Myometrial cell (primary cell): ENCODE measurements at places on chromosomes 16 and 17. TPM values are rescaled to one million over a fixed set of nuclear protein-coding genes. Genes with fewer than 3 reads are reported as not detected.

The CX3CL1 gene
- 0.35 and 8.4 TPM in 2 replicates for total RNA-seq

The PRPSAP2 gene
- total RNA-seq = 27.4 and 35.8 TPM in 2 replicates

The GJC1 gene
- 11.0 and 24.3 TPM in 2 replicates for total RNA-seq

The PIGS gene
- 57.8 and 64.9 TPM in 2 replicates for total RNA-seq

The KIF1C gene
- 49.3 and 54.8 TPM in 2 replicates for total RNA-seq

The MT4 gene
- total RNA-seq = not detected in 2 replicates

The IKZF3 gene
- not detected in 2 replicates for total RNA-seq

The HS3ST4 gene
- total RNA-seq = not detected in 2 replicates

The NPW gene
- 1.4 and 4.3 TPM in 2 replicates for total RNA-seq

The HOXB2 gene
- total RNA-seq = 16.7 and 20.8 TPM in 2 replicates

The CCL17 gene
- not detected in 2 replicates for total RNA-seq

The CCL11 gene
- not detected in 2 replicates for total RNA-seq

The APOBR gene
- not detected in 2 replicates for total RNA-seq

The RMI2 gene
- 15.6 and 21.4 TPM in 2 replicates for total RNA-seq

The OGFOD3 gene
- total RNA-seq = 26.8 and 34.7 TPM in 2 replicates

The MEOX1 gene
- not detected in 2 replicates for total RNA-seq

The CISD3 gene
- total RNA-seq = 10.6 and 21.6 TPM in 2 replicates

The CBFA2T3 gene
- total RNA-seq = not detected in 2 replicates

The STH gene
- not detected in 2 replicates for total RNA-seq

The KCTD11 gene
- 15.6 and 17.5 TPM in 2 replicates for total RNA-seq

The SLC16A3 gene
- 379 and 439 TPM in 2 replicates for total RNA-seq

The PFN1 gene
- 1,248 and 1,319 TPM in 2 replicates for total RNA-seq

The BCL6B gene
- 0.18 and 0.58 TPM in 2 replicates for total RNA-seq

The SULT1A2 gene
- 0.58 TPM in 1 of 2 replicates, not detected in the other for total RNA-seq

The UMOD gene
- total RNA-seq = not detected in 2 replicates

The PIRT gene
- total RNA-seq = not detected in 2 replicates

The GPRC5B gene
- total RNA-seq = 11.5 and 18.5 TPM in 2 replicates

The ITGAD gene
- not detected in 2 replicates for total RNA-seq

The TBC1D28 gene
- total RNA-seq = not detected in 2 replicates

The KRT17 gene
- 3.5 and 9.2 TPM in 2 replicates for total RNA-seq

The PRSS33 gene
- total RNA-seq = not detected in 2 replicates

The SLFN11 gene
- 65.2 and 93.8 TPM in 2 replicates for total RNA-seq

The SPATA32 gene
- not detected in 2 replicates for total RNA-seq
